ENCODE measurements at places on chromosomes 5 and 9. TPM values are rescaled to one million over a fixed set of nuclear protein-coding genes. Genes with fewer than 3 reads are reported as not detected.

SHLD3 gene
- 4.3 TPM for total RNA-seq

LCN6 gene
- not detected for total RNA-seq

CDH10 gene
- 4.8 TPM for total RNA-seq

DNA sequence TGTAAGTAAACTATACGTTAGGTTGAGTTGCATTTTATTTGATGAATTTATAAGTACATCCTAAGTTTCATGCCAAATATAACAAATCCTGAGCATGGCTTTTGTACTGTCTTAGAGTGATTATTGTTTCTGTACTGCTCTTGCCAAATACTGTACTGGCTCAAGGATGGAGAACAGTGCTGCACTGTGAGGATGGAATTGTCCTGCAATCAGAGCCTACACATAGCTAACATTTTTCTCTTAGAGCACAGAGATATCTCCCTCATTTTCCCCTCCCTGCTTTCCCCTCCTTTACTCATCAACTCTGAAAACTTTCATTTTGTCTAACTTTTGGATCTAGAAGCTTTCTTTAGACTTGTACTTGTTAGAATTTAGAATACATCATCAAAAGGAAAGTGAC lies 28.3 kb downstream of the LRRC70 start:
- no peak for DNase-seq

DNA sequence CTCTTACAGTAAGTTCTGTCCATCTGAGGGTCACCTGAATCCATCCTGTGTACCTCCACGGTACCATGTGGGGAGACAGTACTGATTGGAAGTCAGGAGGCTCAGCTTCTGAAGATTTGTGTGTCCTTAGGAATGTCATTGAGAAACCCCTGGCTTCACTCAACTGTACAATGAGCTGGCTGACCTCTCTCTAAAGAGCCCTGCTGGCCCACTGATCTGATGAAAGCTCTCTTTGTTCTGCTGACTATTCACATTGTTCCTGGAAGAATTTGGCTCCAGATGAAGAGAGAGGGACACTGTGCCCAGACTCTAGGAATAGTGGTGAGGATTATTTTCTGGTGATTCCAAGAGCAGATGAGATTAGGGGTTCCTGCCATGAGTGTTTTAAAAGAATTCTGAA lies 141.2 kb downstream of the LURAP1L start:
- peak; percentile 22 for DNase-seq

DNA sequence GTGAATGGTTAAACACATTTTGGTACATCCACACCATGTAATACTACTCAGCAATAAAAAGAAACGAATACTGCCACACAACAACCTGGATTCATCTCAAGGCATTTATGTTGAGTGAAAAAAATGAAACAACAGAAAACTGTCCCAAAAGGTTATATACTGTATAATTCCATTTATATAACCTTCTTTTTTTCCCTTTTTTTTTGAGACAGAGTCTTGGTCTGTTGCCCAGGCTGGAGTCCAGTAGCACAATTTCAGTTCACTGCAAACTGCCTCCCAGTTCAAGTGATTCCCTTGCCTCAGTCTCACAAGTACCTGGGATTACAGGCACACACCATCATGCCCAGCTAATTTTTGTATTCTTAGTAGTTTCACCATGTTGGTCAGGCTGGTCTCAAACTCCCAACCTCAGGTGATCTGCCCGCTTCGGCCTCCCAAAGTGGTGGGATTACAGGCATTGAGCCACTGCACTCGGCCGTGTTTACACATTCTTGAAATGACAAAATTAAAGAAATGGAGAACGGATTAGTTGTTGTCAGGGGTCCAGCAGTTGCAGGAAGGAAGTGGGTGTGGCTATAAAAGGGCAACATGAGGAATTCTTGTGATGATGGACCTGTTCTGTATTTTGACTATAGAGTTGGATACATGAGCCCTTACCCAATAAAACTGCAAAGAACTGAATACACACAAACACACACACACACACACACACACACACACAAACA lies 17.4 kb downstream of the PPP6C start:
- no peak for DNase-seq

GRCh38 chr9:86573886-86574285 lies 219.7 kb upstream of the TUT7 start:
- DNase-seq = no peak

DNA sequence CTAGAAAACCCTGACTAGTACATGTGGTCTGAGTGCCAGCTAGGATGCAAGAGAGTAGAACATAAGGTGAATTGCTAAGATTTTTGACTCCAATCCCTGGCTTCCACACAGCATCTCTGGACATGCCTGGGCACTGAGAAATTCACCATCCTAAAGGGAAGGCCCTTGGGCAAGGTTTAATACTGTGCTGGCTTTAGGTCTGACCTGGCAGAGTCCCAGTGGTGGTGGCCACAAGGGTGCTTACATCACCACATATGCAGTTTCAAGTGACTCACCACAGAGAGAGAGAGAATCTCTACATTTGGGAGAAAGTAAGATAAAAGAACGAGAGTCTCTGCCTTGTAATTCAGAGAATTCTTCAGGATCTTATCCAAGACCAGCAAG lies 661.6 kb upstream of the C9orf72 start:
- no peak for DNase-seq

- DNase-seq = no peak
Measured at GRCh38 chr9:530681-531080, 310.8 kb upstream of the DMRT1 start.

DNA sequence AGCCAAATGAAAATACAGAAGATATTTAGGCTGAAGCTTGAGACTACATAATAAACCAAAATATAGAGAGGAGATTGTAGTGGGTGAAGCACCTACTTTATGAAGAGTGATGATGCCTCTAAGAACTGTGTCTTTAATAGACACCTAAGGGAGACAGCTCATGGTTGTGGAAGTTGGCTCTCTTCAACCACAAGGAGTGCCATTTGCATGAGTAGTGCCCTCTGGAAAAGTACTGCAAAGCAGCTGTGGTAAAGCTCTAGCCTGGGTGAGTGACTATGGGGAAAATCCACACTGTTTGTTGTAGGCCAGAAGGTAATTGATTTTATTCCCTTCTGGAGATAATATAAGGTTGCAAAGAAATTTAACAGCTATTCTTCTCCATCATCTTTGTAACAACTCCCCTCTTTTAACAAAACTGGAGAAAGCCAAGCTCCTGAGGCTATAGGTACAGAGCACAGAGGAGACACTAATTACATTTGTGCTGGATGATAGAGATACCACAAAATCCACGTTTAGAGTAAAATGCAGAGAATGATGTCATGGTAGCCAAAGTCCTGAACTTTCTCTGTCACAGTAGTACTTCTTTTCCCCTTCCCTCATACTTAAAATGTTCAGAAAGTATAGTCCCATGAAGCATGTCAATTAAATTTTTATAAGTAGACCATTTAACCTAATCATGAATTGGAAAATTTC lies 122.8 kb downstream of the STARD4 start:
- DNase-seq = no peak

DNA sequence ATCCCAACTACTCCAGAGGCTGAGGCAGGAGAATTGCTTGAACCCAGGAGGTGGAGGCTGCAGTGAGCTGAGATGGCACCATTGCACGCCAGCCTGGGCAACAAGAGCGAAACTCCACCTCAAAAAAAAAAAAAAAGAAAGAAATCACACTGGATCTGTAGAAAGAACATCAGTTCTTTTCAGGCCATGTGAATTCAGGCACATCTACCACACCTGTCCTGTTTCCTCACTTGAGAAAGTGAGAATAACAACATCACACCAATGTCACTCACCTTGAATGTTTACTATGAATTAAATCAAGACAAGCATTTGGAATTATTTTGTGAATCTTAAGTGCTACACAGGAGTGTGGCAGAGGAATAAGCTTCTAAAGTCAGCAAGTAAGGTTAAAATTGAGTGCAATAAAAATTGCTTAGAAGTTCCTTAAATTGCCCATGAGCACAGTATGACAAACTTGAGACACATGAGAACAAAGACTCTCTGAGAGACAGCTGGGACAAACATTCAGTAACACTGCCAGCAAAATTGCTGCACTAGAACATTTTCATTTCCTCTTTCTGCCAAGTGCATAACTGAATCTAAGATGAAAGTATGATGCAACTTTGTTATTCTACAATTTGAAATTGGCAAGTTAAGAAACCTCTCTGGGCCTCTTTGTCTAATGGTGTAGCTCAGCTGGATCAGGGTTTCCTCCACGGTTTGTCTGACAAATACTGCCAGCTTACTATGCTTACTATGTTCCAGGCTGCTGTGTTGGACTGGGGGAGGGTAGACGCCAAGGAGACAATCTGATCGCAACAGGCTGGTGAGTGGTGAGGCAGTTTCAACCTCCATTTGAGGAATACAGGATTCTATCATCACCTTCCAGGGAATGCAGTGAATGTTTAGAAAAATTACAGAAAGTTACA lies 1.9 kb upstream of the RIC1 start:
- no peak for DNase-seq

- no peak for DNase-seq
Measured at GRCh38 chr9:129458663-129459546, 162.0 kb downstream of the C9orf50 start.

Data from neural crest cell (in vitro differentiated cells).